ENCODE measurements at places on chromosomes 4 and X.

DNA sequence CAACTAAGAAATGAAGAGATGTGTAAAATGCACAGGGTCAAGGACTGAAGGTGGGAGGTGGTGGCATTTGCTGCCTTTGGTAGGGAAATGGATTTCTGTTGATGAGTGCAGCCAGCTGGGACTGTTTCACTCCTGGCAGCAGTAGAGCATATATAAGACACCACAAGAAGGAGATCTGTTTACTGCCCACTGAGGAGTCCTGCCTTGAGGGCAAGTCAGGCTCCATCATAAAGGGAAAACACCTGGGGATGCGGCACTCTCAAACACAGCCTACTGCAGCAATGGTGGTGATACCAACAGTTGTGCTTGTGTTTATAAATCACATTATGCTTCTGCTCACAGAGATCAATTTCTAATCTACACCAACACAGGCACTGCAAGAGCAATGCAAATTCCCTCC lies 222.1 kb downstream of the TACR3 start:
- DNase-seq = no peak

DNA sequence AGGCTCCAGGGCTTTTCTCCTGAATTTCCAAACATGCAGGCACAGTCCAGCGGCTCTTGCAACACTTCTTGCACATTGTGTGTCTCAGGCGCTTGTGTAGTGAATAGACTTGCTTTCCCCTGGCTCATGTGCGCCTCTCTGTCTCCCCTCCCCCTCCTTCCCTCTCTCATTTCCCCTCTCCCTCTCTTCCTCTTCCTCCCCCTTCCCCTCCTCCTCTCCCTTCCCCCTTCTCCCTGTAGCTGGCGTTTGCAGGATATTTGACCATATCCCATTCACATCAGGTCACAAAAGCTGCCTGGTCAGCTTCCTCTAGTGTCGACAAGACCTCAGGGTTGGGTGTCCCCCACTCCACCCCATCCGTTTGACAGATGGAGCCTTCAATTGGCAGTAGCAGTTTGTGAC lies 2.4 kb downstream of the CHST7 start:
- DNase-seq = no peak

DNA sequence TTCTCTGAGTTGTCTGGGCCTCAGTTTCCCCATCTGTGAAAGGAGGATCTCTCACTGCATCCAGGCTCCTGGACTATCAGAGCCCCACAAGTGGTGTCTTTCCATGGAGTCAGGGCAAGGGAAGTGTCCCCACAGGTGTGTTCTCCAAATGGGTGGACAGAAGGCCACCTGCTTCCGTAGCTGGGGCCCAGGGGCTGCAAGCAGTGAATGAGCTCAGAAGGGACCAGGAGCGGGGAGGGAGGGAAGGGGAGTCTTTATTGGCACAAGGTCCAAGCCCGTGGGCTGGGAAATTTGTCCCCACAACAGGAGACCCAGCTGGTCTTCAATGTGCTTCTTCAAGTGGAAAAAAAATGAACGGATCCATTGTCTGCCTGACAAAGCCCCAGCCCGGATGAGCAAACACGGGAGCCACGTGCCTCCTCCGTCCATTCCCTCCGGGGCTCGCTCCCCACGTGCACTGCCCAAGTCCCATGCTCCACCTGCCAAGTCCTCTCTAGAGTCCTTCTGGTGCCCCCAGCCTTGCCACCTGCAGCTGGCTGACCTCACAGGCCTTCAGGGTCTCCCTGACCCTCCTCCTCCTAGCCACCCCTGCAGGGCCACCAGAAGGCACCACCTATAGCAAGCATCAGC lies 72.0 kb downstream of the JAKMIP1 start:
- no peak for DNase-seq

- DNase-seq = no peak
Observed at GRCh38 chr4:4480685-4481398, 61.0 kb downstream of the STX18 start.

DNA sequence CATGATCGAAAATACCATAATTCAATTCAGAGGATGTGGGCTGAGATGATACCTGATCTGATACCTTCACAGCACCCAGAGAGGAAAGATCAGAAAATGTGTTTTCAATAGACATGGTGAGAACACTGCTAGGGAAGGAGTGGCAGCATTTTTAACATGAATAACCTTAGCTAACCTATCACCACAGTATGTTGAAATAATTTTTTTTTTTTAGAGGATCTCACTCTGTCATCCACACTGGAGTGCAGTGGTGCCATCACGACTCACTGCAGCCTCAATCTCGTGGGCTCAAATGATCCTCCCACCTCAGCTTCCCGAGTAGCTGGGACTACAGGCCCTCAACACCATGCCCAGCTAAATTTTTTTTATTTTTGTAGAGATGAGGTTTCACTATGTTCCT lies 90.5 kb upstream of the RAPGEF2 start:
- DNase-seq = no peak

GRCh38 chr4:42643685-42644084 lies 13.2 kb downstream of the ATP8A1 start:
- peak; percentile 37 for DNase-seq

GRCh38 chrX:150334100-150334499 lies 29.0 kb upstream of the MAMLD1 start:
- DNase-seq = no peak
